ENCODE measurements at places on chromosomes 12 and 14.

GRCh38 chr12:41835556-41835955 lies 309.1 kb downstream of the GXYLT1 start:
- DNase-seq: no peak

DNA sequence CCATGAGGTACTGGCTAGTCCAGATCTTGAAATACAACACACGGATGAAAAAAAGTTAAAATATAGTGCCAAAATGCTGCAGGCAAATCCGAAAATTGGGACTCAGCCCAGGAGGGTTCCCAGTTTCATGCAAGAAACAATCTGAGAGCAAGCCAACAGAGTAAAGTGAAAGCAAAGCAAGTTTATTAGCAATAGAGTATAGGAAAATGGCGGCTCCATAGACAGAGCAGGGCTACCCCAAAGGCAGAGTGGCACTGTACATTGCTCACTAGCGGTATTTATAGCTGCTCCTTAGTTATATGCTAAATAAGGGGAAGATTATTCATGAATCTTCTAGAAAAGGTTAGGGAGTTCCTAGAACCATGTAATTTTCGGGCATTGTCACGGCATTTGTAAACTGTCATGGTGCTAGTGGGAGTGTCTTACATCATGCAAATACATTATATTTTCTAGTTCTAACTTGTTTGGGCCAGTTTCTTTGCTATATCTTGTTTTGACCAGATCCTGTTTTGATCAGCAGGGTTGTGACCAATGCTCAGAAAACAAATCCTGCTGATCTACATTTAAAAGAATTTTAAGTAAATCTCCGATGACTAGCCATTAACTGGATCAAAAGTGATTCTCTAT lies 29.1 kb downstream of the RECQL start:
- no peak for DNase-seq

DNA sequence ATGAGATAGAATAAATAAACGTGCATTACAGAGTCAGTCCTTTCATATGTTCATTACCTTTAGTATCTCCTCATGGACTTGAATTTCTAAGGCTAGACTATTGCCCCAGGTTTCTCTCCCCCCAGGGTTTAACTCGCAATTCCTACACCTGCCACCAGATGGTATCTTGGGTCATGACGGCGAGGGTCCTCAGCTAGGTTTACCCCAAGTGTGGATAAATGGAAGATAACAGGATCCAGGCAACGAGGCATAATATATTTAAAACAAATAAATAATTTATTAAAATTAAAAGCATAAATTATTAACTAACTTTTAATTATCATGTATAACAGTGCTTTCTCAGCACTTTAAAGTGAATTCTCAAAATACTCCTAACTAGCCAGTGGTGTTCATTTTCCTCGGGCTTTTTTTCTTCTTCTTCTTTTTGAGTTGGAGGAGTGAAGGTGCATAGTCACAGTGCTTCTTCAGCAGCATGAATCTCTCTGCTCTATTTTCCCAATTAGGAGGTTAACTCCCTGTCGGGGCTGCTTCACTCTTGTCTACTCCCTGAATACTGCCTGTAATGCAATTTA lies 243.5 kb upstream of the CAND1 start:
- DNase-seq: no peak

- DNase-seq: no peak
Measured at GRCh38 chr14:50822501-50823042, 8.4 kb downstream of the NIN start.

GRCh38 chr12:3246253-3246652 lies 169.1 kb downstream of the TSPAN9 start:
- DNase-seq: no peak

DNA sequence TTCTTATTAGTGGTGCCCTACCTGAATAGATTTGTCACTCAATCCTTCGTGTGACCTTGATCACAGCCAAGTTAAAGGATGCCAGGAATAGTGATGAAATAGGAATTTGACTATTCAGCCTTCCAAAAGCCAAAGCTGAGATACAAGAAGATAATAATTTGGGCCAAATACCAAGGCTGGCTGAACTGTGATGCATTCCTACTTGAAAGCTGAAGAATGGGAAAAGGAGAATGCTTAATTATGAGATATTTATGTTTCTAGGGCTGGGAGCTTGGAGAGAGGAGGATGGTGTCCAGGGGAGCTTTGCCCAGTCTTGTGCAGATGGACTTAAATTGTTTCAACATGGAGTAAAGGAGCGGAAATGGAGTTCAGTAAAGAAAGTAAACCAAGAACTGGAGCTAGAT lies 5.2 kb downstream of the RNASE7 start:
- peak; percentile 88 for DNase-seq

GRCh38 chr14:99356031-99356608 lies 84.1 kb upstream of the BCL11B start:
- DNase-seq: no peak

GRCh38 chr12:31215518-31216232 lies 110.3 kb downstream of the SINHCAF start:
- no peak for DNase-seq

DNA sequence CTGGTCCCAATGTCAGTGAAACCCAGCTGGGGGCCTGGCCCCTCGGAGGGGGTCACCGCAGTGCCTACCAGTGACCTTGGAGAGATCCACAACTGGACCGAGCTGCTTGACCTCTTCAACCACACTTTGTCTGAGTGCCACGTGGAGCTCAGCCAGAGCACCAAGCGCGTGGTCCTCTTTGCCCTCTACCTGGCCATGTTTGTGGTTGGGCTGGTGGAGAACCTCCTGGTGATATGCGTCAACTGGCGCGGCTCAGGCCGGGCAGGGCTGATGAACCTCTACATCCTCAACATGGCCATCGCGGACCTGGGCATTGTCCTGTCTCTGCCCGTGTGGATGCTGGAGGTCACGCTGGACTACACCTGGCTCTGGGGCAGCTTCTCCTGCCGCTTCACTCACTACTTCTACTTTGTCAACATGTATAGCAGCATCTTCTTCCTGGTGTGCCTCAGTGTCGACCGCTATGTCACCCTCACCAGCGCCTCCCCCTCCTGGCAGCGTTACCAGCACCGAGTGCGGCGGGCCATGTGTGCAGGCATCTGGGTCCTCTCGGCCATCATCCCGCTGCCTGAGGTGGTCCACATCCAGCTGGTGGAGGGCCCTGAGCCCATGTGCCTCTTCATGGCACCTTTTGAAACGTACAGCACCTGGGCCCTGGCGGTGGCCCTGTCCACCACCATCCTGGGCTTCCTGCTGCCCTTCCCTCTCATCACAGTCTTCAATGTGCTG lies 11.0 kb downstream of the ZBTB39 start:
- no peak for DNase-seq

DNA sequence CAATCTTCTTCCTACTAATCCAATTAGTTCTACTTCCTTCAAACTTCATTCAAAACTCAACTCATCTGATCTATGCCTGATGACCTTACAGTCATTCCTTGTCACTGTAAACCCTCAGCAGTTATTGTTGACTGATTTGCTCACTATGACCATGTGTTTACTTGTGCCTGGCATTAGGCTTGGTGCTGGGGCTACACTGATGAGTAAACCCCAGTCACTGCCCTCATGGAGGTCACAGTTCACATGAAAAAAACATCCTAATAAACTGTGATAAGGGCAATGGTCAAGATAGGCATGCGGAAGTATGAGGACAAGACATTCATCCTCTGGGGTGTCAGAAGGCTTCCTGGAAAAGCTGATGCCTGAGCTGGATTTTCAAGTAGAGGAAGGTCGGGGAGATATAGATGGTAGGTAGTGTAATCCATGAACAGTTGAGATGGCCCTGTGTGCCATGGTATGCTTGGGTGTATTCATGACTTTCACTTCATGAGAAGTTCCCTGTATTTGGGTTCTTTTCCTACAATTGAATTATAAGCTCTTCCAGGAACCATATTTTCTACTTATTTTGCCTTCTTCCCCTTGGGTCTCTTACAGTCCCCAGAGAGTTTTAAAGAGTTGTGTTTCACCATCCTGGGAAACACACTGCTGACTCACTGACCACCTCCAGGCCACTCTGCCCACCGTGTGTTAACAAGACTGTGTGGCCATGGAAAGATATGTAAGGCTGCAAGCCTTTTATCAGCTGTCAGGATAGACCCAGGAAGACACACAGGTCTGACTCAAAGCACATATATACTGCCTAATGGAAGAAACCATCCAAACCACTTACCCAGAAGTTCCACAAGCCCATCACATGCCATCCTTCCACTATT lies 38.7 kb upstream of the DUSP6 start:
- no peak for DNase-seq

GRCh38 chr12:126093908-126094307 lies 1028.7 kb downstream of the AACS start:
- no peak for DNase-seq

DNA sequence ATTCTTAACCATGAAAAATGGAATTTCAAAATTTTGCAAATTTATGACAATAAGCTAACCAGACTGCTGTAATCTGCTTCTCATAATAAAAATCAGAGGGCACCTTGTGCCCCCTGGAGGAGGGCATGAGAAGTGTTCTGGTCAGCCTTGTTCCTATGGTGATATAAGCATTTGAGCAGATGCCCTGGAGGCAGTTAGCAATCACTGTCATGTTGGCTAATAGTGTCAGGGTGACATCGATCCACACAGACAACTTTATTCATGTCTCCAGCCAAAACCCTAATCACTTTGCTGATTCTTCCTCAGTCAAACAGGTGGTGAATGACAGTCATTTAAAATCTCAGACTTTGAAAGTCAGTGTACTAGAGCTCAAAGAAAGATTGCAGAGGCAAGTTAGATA lies 943.0 kb downstream of the GALC start:
- no peak for DNase-seq

GRCh38 chr12:26890784-26891183 lies 47.0 kb downstream of the INTS13 start:
- no peak for DNase-seq

GRCh38 chr12:104055686-104056388 lies 5.8 kb upstream of the GLT8D2 start:
- DNase-seq: peak; percentile 28

DNA sequence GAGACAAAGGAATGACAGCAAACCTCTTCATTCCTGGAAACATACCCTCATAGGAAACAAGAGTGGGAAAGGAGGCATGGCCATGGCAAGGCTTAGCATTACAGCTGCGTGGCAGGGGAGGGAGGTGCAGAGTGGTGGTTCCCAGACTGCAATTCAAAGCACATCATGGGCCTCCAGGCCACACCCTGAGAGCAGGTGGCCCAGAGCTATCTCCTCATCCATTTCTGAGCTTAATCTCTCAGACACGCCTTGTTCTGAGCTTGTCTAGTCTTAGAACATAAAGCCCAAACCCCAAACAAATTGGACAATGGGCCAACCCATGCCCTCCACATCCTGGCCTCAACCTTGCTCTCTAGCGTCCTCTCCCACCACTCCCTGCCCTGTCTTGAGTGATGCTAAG lies 5.9 kb upstream of the KRT3 start:
- no peak for DNase-seq

DNA sequence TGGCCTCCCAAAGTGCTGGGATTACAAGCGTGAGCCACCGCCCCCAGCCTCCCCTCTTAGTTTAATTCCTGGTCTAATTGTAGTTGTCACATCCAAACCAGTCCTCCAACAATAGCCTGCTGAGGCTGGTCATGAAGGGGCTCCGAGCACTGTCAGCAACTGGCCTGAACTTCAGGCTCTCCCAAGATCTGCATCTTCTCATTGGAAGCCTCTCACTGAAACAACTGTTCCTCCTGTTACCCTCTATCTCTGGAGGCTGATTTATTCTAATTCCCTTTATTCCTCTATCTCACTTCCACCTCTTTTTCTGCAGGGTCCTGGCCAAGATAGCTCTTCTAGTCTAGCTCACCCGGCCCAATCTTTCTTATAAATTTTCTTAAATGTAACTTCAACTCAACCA lies 89.4 kb downstream of the DUSP16 start:
- no peak for DNase-seq

Data from GM04503 (cell line).